Stimulated activated CD8-positive, alpha-beta memory T cell treated with anti-CD3 and anti-CD28 coated beads, Interleukin-15, amount 100 ng/mL, for 4 hours (primary cell): ENCODE measurements at places on chromosomes 7 and 10.

- DNase-seq = no peak
These were observed 258.7 kb upstream of the SLC26A5 start for GRCh38 chr7:103704701-103705100.

DNA sequence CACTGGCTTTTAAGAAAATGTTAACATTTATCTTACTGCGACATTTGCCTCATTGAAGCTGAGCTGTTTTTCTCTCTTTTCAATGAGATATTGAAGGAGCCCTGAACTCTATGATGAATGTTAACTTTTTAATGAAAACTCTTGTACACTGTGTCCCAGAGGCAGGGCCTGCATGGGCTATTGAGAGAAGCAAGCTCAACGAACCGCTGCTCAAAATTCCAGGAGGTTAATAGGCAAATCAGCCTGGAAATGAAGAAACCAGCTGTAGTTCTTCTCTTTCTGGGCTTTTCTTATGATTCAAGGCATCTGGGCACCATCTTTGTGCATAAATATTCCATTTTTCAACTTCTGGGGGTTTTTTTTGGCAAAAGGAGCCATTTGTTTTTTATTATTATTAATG lies 168.4 kb upstream of the NPVF start:
- DNase-seq = no peak

- DNase-seq = no peak
These were observed 16.4 kb upstream of the ABCA13 start for GRCh38 chr7:48154792-48155413.

GRCh38 chr7:1847260-1848001 lies 177.4 kb downstream of the ELFN1 start:
- no peak for DNase-seq

DNA sequence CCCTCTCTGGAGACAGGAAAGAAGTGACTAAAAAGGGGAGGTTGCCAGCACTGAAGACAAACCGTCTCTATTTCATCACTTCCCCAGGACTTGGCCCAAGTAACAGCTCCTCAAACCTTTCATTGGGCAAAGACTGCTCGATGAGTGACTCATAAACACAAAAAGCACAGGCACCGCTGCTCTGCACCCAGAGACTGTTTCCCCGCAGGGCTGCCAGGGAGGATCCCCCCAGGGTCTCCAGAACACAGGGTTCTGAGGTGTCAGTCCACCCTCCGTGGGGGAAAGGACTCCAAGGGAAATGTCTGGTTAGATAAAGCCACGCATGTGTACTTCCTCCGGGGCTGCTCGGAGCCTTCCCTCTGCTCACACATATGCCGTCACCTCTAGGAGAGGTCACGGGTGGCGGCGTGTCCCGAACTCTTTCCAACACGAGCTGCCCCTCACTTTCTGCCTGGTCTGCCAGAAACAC lies 59.9 kb downstream of the INSIG1 start:
- DNase-seq = no peak

GRCh38 chr10:69503001-69503895 lies 52.0 kb downstream of the TSPAN15 start:
- DNase-seq = no peak

GRCh38 chr10:114044247-114045135 lies 825 bp downstream of the ADRB1 start:
- DNase-seq = no peak
